ENCODE measurements at places on chromosomes 11 and 22.
A peak's percentile ranks its signal among the peaks of the same experiment; 100 is the strongest.

- DNase-seq, result no peak
Measured at GRCh38 chr11:39345834-39346442, 2113.5 kb downstream of the LRRC4C start.

DNA sequence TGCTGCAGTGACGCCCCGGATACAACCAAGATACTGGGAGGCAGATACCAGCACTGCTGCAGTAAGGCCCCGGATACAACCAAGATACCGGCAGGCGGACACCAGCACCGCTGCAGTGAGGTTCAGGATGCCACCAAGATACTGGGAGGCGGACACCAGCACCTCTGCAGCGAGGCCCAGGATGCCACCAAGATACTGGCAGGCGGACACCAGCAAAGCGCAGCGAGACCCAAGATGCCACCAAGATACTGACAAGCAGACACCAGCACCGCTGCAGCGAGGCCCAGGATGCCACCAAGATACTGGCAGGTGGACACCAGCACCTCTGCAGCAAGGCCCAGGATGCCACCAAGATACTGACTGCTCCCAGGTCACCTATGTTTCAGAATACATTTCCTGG lies 225.2 kb downstream of the BRD1 start:
- DNase-seq, result no peak

- DNase-seq, result no peak
Measured at GRCh38 chr11:27129686-27130085, 89.1 kb downstream of the BBOX1 start.

GRCh38 chr11:33879375-33879774 lies 12.5 kb downstream of the LMO2 start:
- no peak for DNase-seq

- no peak for DNase-seq
Measured at GRCh38 chr11:30798547-30799236, 212.5 kb upstream of the MPPED2 start.

DNA sequence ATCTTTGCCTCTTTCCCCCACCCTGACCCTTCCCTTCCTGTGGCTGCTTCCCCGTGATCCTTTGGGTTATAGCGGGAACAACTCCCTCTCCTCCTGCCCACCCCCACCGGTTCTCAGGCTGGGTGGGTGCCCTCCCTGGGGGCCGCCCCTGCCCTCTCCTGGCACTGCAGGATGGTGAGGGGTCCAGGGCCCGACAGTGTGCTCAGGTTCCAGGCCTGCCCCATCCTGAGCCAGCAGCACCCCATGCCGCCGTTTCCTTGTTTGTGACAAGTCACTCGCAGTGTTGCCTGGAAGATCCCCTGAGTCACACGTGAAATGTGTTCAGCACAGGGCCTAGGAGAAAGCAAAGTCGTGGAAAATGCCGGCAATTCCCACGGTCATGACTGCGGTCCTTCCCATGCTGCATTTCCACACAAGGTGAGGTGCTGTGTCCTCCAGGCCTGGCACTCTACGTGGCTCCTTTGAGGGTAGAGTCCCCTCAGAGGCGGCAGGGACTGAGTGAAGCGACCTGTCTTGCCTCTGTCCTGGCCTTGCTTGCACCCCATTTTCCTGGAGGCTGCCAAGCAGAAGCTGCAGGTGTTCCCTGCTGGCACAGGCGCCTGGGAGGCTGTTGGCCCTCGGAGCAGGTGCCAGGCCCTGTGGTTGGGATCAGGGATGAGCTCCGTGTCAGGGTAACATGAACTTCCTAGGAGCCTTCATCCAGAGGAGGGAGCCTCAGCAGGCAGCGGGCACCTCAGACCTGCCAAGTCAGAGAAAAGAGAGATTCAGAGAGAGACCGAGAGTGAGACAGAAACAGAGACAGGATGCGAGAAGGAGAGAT lies 80.5 kb upstream of the LINC01488 start:
- DNase-seq, result no peak

- DNase-seq, result no peak
Measured at GRCh38 chr22:47390026-47390970, 627.8 kb downstream of the TBC1D22A start.

- DNase-seq, result peak; percentile 23
Measured at GRCh38 chr11:60265373-60266214, 14.9 kb upstream of the MS4A4A start.

DNA sequence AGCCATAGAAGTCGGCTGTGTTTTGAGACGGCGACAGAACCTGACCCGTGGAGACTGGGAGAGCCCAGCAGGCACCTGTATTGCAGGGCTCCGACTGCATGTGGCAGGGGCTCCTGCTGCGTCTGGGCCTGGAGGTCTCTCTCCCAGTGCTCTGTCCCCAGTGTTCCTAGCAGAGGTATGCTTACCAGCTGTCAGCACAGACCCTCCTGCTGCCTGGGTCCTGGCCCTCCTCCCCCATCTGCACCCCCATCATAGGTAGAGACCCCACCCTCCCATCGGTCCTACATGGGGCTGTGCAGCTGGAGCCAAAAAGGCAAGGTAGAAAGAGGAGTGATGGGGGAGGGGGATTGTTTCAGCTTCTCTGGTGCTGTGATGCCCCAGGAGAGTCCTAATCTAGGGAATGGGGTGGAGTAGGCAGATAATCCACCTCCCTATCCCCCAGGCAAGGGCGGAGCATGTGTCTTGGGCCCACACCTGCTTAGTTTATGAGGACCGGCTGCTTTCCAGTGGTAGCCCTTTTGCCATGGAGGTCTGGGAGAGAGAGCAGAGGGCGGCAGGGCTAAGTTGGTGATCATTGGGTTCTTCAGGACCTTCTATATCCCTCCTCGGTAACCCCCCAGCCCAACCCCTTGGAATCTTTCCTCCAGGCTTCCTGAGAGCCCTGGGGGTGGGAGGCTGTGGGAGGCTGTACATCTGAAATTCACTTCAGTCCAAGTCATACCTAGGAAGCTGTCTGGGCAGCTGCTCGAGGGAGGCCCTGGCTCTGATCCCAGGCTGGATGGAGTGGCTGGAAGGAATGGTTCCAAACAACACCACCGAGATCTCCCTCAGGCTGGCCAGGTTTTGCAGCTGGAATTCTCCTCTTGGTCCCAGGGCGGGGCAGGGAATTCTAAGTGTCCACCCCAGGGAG lies 5.3 kb downstream of the SLC7A4 start:
- DNase-seq, result peak; percentile 29

GRCh38 chr11:119685111-119685746 lies 43.8 kb downstream of the NECTIN1 start:
- no peak for DNase-seq

DNA sequence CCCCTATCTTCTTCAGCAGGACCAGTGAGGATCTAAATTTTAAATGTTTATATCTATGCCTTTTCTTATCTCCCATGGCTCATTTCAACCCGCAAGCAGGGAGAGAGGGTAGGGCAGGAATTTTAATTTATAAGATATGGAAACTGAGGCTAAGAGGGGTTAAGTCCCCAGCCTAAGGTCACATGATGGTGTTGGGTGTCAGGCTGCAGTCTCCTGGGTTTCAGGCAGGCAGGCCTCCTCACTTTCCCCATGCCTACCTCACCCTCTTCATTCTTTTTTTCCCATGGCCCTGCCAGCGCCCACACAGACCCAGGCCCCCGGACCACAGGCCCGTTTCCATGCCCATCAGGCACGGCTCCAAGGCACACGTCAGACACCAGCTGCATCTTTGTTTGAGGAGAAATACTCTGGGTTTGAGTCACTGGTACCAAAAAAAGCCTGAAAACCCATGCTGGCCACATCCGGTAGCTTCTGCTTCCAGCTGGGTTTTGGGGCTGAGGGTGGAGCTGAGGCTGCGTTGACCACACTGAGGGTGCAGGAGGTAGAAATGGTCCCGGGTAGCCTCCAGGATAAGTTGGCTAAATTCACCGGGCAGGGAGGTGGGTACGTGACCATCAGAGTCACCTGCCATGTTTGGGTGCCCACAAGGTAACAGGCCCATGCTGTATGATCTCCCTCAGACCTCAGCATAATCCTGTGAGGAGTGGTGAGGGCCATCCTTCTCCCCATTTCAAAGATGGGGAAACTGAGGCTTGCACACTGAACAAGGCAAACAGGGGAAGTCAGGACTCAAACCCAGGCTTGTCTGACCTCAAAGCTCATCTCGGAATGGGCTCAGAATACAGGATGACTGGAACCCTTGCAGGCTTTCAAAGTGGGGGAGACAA lies 7.5 kb downstream of the CRYBB1 start:
- peak; percentile 94 for DNase-seq

- DNase-seq, result peak; percentile 23
Measured at GRCh38 chr11:65559951-65560537, 1.9 kb upstream of the LTBP3 start.

- no peak for DNase-seq
Measured at GRCh38 chr11:30740091-30740490, 153.9 kb upstream of the MPPED2 start.

GRCh38 chr11:4049006-4049405 lies 45.6 kb upstream of the RRM1 start:
- peak; percentile 57 for DNase-seq

- DNase-seq, result no peak
Measured at GRCh38 chr11:87740451-87740850, 434.8 kb downstream of the RAB38 start.

GRCh38 chr11:93766504-93766903 lies 17.6 kb upstream of the MED17 start:
- DNase-seq, result no peak

GRCh38 chr11:134836561-134836960 lies 424.5 kb upstream of the B3GAT1 start:
- DNase-seq, result no peak

DNA sequence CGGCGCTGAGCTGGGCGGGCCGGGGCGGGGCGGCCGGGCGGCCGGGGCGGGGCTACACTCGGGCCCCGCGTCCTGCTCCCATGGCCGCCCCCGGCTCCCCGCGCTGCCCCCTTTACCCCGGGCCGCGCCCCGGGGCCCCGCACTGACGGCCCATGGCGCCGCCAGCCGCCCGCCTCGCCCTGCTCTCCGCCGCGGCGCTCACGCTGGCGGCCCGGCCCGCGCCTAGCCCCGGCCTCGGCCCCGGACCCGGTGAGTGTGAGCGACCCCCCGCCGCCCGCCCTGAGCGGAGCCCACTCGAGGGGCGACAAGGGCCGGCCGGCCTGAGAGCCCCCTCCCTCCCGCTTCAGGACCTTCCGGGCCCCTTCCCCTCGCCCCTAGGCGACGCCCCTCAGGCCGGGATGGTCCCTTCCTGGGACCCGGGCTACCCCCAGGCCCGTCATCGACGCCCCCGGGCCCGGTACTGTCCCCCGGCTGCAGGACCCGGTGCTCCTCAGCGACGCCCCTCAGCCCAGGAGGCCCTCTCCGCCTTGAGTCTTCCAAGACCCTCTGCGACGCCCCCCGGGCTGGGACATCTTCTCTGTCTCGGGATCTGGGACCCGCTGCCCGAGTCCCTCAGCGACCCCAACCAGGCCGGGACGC lies at the start of gene KREMEN1:
Gene KREMEN1 (plus strand): TSS at position 57 of the 639 bp plus-strand sequence. CDS start 96 bp downstream, at position 153.
- no peak for DNase-seq

DNA sequence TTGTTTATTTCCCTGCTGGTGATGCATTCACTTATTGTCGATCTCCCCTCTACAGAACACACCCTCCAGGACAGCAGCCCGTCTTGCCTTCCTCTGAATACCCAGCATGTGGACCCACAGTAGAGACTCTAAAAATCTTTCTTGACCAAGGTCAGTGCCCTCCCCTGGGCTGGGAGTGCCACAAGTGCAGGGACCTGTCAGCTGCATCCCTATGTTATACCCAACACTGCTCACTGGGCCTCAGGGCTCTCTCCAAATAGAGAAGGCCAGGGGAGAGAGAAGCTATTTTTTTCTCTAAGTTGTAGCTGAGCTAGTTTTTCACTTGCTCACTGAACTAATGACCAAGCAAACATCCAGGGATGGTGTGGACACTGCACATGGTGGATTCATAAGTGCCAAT lies 9.8 kb downstream of the KCNJ1 start:
- no peak for DNase-seq

DNA sequence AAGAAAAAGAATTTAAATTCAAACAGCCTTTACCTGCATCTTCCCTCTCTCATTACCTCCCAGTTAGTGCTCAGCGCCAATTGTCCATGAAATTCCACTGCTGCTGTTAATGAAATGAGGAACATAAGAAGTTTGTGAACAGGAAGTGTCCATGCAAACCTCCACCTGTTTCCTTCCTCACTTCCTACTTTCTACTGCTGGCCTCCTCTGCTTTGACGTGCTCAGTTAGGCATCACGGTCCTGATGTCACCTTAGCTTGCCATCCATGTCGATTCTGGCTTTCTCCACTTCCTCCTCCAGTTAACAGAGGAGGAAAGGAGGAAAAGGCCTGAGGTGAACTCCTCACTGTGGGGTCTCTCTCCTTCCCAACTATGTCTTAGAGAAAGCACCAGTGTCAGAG lies 26.9 kb upstream of the HTR3A start:
- no peak for DNase-seq

Data from fibroblast of villous mesenchyme (primary cell).